Umbilical cord (tissue), 2 donors: ENCODE measurements at places on chromosomes 11 and 22. TPM values are rescaled to one million over a fixed set of nuclear protein-coding genes. Genes with fewer than 3 reads are reported as not detected.
A peak's percentile ranks its signal among the peaks of the same experiment; 100 is the strongest.

The HMOX1 gene
- 9.6 TPM for total RNA-seq

DNA sequence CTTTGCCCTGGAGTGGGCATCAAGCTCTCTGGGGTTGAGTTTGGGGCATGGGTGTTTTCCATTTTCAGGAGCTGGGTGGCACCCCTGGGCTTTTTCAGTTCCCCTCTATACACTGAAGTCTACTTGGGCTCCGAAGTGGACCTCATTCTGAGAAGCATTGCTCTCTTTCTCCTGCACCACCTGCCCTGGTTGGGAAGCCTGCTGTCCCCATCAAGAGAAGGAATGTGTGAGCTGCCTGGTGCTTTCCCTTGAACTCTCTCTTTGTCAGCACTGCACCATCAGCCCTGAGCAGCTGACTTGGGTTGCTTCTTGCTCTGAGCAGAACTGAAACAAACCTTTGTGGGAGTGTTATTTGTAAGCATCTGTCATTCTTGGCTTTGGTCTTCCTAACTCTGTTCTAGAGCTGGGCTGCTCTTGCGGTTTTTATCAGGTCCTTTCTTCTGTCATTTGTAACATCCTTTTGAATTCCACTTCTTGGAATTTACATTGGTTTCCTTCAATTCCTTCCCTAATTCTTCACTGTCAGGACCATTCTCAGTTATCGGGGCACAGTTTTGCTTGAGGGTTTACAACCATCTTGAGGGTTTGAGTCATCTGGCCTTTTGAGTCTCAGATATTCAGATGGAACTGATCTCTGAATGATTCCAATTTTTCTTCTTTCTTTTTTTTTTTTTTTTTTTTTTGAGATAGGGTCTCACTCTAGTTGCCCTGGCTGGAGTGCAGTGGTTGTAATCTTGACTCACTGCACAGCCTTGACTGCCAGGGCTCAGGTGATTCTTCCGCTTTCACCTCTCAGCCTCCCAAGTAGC is 20.5 kb downstream of the UBE2L3 start:
- no peak for DNase-seq

The LYVE1 gene
- total RNA-seq: 48.4 TPM

The ZNF215 gene
- 13.7 TPM for total RNA-seq

GRCh38 chr11:20066013-20066782 is 94.1 kb downstream of the DBX1 start:
- no peak for DNase-seq

The CCDC81 gene
- total RNA-seq: 64.3 TPM

DNA sequence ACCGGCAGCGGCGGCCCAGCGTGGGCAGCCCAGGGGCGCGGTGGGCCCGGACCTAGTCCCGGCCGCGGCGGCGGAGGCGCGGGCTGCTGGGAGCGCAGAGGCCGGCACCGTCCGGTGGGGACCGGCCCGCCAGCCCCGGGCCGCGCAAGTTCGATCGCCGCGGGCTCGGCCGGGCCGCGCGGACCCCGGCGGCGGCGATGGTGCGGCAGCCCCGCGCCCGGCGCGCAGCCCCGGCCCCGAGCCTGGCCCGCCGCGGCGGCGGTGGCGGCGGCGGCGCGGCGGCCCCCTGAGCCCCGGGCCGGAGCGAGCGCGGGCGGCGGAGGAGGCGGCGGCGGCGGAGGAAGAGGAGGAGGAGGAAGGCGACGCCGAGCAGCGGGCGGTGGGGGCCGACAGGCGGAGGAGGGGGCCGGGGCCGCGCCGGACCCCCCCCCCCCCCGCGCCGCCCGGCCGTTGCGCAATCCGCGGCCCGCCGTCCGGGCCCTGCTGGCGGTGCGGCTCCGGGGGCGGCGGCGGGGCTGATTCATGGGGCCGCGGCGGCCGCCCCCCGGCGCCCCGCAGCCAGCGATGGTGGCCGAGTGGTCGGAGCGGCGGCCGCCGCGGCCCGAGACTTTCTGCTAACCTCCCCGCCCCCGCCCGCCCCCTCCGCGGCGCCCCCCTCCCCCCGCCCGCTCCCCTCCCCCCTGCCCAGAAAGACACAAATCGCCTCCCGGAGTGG is 1251.9 kb downstream of the BRD1 start:
- DNase-seq: no peak

The BIK gene
- total RNA-seq: not detected

The SEC14L6 gene
- 2.4 TPM for total RNA-seq

- peak; percentile 58 for DNase-seq
These were observed 679.1 kb downstream of the DLG2 start for GRCh38 chr11:84947970-84948580.

DNA sequence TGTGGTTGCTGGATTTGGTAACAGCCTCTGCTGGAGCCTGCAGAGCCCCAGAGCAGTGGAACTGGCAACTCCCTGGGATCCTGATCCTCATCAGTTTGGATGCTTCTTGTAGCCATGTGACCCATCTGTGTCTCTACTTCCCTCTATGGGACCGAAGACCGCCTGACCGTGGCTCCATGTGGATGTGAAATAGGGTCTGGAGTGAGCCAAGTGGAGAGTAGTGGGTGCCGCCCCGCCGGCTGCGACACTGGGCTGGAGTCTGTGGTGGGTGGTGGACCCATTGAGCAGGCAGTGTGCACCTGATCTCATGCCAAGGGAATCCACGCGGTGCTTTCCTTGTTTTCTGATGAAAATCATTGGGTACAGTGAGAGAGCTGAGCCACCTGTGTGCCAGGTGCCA is 543.2 kb upstream of the B3GAT1 start:
- no peak for DNase-seq

The CBL gene
- total RNA-seq: 11.3 TPM

The TRIM48 gene
- not detected for total RNA-seq

The SLC29A2 gene
- 1.4 TPM for total RNA-seq

DNA sequence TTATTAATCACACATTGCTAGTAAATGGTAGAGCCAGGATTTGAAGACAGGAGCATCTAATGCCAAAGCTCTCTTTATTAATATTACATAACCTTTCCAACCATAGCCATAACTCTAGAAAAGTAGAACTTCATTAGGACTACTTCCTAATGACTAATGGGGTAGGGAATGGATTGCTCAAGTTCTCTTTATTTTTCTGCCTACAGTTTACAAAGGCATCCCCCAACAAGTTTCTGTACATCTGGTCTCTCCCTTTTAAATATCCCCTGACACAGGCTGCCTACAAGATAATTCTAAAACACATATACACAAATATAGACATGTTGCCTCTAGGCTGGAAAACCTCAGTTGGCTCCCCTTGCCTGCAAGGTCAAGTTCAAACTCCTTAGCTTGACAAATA is 534.9 kb downstream of the SOX6 start:
- no peak for DNase-seq

The KRTAP5-2 gene
- not detected for total RNA-seq

The MOGAT2 gene
- 1.9 TPM for total RNA-seq

The PAX6 gene
- total RNA-seq: 5.5 TPM

DNA sequence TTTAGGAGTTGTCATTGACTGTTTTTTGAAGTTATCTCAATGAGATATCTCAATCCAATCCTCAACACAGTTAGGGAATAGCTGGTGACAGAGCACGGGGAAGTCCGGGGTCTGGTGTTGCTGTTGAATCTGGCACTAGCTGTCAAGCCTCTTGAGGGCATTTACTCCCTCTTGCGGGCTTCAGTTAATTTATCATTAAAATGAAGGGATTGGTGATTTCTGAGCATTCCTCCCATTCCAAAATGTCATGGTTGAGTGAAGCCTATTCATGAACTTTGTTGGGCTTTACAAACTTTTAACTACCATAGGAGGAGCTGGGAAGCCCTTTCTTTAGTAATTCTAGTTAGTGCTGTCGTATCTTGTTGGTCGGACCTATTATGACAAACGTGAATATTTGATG is 40.2 kb downstream of the UVRAG start:
- no peak for DNase-seq

GRCh38 chr22:50274311-50274710 is 4.1 kb upstream of the MAPK11 start:
- DNase-seq: no peak

The MRGPRX3 gene
- not detected for total RNA-seq

GRCh38 chr22:49214976-49215375 is 612.7 kb downstream of the BRD1 start:
- DNase-seq: no peak

- peak; percentile 23 for DNase-seq
These were observed 781 bp downstream of the SIDT2 start for GRCh38 chr11:117179048-117179999.
